ENCODE measurements at places on chromosomes 3 and 15.

- DNase-seq = no peak
Observed at GRCh38 chr15:34275721-34276120, 50.9 kb downstream of the EMC4 start.

GRCh38 chr3:158762701-158763100 is 30.4 kb upstream of the RARRES1 start:
- no peak for DNase-seq

DNA sequence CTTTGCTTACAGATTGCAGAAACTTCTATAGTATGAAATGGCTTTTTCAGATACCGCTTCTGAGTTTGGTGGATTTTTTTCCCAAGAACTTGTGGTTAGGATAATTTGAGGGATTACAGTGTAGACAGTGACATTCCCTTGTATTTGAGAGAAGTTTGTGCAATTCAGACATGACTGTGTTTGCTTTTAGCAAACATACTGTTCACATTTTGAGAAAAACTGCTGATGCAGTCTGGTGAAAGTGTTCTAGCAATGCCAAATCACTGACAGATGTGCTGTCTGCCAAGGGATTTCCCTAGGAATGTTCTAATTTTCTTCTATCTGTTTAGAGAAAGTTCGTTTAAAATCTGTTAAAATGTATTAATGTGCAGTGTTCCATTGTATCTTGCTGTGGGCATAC is 652.6 kb downstream of the FHIT start:
- DNase-seq = peak; percentile 76

GRCh38 chr15:82999905-83000671 is 11.4 kb downstream of the C15orf40 start:
- peak; percentile 62 for DNase-seq

- no peak for DNase-seq
Observed at GRCh38 chr15:55515491-55515890, 7.5 kb upstream of the DNAAF4 start.

GRCh38 chr15:38085931-38086568 is 151.6 kb downstream of the TMCO5A start:
- peak; percentile 53 for DNase-seq

All from fibroblast of skin of right quadriceps (primary cell).